ENCODE measurements at places on chromosomes 4 and X. TPM values are rescaled to one million over a fixed set of nuclear protein-coding genes. Genes with fewer than 3 reads are reported as not detected.
A peak's percentile ranks its signal among the peaks of the same experiment; 100 is the strongest.

- DNase-seq, result no peak
Observed at GRCh38 chr4:88705805-88706492, 8.3 kb upstream of the NAP1L5 start.

GRCh38 chrX:78747489-78747888 is at the start of gene LPAR4:
Gene LPAR4, plus strand, starts transcription at chrX:78747720. Its CDS starts 7,150 bp downstream, at chrX:78754870.
- no peak for DNase-seq

GRCh38 chrX:69082753-69083150 is 82.5 kb downstream of the PJA1 start:
- no peak for DNase-seq

RS1 gene
- not detected for total RNA-seq

GRCh38 chrX:129641469-129641868 is 13.3 kb downstream of the APLN start:
- no peak for DNase-seq

F11 gene
- not detected for total RNA-seq

- no peak for DNase-seq
Observed at GRCh38 chr4:182139491-182139890, 103.7 kb upstream of the TENM3 start.

DNA sequence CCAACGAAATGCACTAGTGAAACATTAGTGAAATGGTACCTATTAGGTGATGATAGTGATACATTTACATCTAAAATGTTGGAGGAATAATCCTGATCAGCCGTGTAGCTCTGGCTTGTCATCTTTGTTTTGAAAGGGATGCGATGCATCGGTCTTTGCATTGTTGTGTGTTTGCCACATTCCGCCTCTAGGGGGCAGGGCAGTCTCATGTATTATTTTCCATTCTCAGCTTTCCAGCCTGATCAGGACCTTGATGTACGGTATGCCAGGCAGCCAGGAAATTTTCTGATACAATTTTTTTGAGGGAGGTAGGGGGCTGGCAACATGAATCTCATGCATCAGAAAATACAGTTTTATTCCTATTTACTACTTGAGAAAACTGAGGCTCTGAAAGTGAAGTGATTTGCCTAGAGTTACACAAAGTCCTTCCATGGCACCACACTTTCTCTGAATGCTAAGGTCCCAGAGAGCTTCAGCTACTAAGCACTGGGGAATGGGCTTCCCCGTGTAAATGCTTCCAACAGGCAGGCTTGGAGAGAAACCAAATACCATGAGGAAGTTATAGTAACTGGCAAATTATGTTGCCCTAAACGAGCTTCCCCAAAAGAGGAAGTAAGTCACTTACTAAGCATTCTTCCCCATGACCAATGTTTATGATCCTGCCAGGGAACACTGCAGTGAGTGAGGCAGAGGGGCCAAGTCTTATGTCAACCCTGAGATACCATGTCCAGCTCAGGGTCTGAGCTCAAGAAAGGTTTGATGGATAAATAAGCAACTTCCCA is 31.8 kb upstream of the IQSEC2 start:
- DNase-seq, result peak; percentile 72

GRCh38 chr4:138958519-138958918 is 57.1 kb upstream of the NOCT start:
- DNase-seq, result no peak

- no peak for DNase-seq
Observed at GRCh38 chr4:102525097-102525496, 23.9 kb downstream of the NFKB1 start.

GRCh38 chr4:73864365-73864764 is 4.8 kb upstream of the CXCL1 start:
- DNase-seq, result peak; percentile 22

DNA sequence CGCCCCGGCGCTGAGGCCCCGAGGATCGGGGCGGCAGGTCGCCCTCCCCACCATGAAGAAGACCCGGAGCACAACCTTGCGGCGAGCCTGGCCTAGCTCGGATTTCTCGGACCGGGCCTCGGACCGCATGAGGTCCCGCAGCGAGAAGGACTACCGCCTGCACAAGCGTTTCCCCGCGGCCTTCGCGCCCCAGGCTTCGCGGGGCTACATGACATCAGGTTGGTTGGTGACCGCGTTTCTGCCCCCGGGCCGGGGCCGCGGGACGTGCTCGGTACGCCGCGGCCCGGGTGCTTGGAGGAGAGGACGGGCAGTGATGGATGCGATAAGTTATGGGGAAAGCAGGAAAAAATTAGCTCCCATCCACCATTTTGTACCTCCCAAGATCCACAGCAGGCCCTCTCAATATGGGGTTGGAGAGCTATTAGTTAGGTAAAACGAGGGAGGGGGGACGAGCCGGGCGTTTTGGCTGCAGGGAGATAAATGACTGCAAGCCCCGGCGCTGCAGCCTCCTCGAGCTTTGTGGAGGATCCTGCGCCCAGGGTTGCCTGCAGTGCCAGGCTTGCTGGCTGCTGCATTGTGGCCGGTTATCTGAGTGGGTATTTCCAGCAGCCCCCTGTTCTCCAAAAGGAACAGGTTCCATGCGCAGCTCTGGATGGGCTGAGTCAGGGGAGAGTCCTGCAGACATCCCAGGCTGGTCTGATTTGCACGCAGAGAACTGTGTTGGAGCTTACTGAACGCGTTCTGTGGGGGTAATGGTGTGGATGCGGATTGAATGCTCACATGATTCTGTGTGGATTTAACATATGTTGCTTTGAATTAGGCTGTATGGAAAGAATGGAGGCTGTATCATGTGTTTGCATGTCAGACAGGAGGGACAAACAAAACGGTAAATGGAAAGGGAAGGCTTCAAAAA is 1.9 kb downstream of the STOX2 start:
- peak; percentile 54 for DNase-seq

PRKG2 gene
- total RNA-seq, result 0.55 TPM

DNA sequence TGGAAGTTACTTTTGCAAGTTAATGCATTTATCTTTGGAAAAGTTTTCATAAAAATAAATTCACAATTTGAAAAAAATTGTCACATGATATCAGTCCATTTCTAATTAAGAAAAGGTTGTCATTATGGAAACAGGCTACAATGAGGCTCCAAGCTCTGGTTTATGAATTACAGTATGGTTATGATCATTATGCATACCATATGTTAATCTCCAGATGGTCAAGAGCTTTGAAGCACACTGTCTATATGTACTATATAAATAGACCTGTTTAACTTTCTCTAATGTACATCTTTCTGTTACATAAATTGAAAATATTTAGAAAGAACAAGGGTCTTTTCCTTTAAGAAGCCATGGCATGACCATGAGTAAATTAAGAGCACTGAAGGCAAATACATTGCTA is 2338.8 kb downstream of the PCDH7 start:
- no peak for DNase-seq

GRCh38 chrX:22122510-22122909 is 90.4 kb downstream of the PHEX start:
- DNase-seq, result no peak

GRCh38 chr4:102223461-102223860 is 121.8 kb downstream of the SLC39A8 start:
- DNase-seq, result no peak

FAM133A gene
- 0.43 TPM for total RNA-seq

DNA sequence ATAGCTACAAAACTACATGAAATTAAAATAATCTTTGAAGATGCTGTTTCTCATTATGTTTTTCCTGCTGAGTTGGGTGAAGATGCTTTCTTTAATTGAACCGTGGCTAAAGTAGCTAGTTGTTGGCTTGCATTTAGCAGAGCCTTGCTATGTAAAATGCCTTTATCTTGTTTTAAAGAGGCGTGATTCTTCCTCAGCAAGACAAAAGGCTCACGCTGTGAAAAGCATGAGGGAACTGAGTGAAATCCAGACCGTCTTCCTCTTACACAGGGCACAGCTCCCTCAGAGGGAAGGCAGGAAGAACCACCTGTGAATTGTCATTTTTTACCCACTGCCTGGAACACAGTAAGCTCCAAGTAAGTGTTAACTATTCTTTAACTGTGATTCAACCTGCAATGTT is 39.0 kb upstream of the ZNF518B start:
- no peak for DNase-seq

- DNase-seq, result no peak
Observed at GRCh38 chr4:119209077-119209476, 3.4 kb upstream of the USP53 start.

NDNF gene
- total RNA-seq, result 2.8 TPM

DNA sequence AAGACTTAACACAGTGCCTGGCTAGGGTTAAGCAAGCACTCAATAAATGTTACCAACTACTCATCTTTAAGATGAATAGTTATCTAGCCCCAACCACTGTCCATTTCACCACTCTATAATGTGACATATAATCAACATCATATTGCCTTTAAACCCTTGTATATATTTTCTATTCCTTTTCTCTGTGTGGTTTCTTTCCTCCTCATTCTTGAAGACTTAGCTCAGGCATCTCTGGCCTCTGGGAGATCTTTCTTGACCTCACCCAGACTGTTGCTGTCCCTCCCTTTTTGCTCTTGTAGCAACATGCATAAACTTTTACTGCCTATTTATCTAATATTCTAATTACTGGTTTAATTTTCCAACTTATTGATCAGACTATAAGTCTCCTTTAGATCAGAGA is 249.9 kb upstream of the MAB21L2 start:
- DNase-seq, result no peak

DNA sequence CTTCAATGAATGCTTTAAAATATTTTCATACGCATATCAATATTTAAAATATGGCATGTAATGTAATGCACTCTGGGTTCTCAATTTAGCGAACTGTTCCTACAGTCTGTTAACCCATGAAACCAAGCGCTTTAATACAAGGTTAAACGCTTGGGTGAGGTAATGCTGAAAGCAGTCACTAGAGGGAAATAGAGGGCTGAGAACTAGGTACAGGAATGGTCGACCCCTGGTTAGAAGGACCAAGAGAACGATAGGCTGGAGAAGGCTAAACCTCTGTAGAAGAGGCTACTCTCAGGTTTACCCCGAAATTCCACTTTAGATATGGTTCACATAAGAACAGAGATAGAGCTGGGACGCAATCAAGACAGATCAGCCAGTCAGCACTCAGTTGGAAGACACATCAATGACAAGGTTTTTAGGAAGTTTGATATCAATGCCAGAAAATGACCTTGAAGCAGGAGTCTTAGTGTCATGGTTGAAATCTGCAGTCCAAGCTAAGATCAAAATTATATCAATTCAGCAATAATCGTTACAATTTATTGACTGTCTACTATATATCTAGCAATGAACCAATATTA is 26.9 kb downstream of the ARSJ start:
- peak; percentile 24 for DNase-seq

- DNase-seq, result no peak
Observed at GRCh38 chrX:150436195-150436594, 73.1 kb downstream of the MAMLD1 start.

DNA sequence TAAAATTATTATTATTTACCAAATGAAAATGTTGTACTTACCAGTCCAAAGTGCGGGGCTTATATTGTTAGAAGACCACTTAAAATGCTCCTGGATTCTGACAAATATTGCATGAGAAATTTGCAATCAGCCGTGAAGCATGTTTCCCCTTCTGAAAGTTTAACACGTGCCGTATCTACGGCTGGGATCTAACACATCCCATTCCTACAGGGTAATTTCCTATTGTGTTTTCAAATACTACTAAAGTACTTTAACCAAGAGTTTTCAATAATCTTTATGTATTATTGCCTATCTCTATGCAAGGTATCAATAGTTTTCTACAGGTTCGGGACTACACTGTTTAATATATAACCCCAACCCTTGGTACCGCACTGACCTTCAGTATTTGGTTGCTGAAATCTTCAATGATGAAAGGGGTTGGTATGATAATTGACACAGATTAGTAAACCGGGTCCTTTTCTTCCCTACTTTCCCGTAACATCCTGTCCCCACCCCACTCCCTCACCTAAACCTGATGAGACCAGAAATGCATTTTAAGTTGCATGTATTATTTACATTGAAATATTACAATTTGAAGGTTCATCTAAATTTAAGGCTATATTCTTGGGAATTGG is 795 bp upstream of the BRWD3 start:
- no peak for DNase-seq

BOD1L1 gene
- total RNA-seq, result 27.1 TPM

DNA sequence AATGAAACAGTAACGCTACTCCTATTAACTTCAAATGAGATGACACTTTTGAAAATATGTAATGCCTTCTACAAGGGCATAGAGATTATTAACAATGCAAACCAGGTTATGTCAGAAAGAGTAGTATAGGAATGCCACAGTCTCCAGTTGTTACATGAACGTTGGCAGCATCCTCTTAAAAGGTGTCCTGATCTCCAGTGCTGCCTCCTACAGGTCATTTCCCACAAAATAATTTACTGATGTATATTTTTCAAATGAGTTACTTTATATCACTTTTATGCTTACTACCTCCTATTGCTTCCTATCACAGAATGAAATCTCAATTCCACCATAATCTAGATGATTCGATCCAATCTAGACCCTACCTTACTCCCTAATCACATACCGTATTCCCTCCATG is 195.2 kb upstream of the EPHA5 start:
- DNase-seq, result no peak

DNA sequence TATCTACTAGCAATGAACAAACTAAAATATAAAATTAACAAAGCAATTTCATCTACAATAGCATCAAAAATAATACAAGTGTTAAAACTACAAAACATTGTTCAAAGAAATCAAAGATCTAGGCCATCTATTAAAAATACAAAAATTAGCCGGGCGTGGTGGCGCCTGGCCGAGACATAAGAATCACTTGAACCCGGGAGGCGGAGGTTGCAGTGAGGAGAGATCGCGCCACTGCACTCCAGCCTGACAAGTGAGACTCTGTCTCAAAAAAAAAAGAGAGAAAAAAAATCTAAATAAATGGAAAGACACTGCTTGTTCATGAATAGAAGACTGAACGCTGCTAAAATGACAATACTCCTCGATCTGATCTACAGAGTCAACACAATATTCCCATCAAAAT is 139.2 kb downstream of the RBM47 start:
- DNase-seq, result no peak

DNA sequence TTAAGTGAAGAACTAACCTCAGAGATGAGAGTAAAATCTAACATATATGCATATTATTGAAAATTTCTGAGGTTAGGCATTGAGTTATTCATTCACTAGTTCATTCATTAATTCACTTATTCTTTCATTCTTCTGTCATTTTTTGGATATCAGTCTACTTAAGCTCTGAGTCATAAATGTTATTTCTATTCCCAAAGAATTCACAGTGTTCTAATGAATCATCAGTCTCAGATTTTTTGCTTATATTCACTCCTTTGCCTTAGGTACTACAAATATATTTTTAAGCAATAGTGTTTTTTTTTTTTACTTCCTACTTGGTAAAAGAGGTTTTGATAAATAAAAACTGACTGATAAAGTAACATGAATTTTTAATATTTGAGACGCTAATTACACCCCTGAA is 95.2 kb upstream of the DKK2 start:
- no peak for DNase-seq

GRCh38 chr4:138894011-138894410 is 121.6 kb upstream of the NOCT start:
- DNase-seq, result no peak

DNA sequence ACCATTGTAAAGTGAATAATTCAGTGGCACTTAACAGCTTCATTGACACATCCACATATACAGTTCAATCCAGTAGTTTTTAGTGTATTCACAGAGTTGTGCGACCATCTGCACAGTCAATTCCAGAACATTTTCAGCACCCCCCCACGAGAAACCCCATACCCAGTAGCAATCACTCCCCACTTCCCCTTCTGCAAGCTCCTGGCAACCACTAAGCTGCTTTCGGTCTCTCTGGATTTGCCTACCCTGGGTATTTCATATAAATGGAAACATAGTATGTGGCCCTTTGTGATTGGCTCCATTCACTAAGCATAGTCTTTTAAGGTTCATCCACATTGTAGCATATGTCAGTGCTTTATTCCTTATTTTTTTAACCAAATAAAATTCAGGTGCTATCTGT is 10.0 kb downstream of the MSL3 start:
- DNase-seq, result no peak

GRCh38 chrX:45557387-45557786 is 356.7 kb upstream of the DIPK2B start:
- no peak for DNase-seq

Data from adrenal gland (tissue), 19 donors.